ENCODE measurements at places on chromosomes 16 and 17.

DNA sequence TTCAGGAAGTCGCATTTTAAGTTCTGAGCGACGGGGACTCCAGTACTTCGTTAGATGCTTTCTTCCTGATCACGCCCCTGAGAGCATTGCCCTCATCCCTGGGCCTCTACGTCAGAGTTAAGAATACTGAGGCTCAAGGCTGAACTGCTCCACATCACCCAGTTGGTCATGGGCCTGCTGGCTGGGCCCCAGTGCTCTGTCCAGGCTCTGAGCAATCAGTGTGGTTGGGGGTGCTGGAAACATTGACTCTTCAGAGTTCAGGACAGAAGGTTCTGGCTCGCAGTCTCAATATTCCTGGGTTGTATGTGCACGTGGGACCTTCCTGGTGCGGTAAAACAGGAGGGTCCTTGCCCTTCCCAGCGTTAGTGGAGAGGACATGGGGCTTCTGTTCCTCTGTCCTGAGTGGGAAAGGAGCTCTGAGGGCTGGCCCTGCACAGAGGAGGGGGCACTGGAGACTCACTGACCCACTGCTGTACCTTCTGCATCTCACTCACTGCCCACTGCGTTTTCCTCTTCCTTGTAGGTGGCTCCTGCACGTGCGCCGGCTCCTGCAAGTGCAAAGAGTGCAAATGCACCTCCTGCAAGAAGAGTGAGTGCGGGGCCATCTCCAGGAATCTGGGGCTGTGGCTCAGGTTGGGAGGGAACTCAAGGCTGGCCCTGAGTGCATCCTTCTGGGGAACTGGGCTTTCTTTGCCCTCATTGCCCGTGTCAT is 518 bp downstream of the MT1E start:
- no peak for DNase-seq

DNA sequence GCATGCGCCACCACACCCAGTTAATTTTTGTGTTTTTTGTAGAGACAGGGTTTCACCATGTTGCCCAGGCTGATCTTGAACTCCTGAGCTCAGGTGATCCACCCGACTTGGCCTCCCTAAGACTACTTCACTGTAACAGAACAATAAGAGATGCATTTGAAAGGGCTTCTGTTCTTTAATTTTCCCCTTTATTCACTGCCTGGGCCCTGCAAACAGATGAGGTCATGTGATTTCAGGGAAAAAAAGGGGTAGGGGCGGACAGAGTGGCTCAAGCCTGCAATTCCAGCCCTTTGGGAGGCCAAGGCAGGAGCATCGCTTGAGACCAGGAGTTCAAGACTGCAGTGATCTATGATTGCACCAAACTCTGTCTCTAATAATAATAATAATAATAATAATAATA is 36.3 kb downstream of the TMEM114 start:
- DNase-seq = no peak

DNA sequence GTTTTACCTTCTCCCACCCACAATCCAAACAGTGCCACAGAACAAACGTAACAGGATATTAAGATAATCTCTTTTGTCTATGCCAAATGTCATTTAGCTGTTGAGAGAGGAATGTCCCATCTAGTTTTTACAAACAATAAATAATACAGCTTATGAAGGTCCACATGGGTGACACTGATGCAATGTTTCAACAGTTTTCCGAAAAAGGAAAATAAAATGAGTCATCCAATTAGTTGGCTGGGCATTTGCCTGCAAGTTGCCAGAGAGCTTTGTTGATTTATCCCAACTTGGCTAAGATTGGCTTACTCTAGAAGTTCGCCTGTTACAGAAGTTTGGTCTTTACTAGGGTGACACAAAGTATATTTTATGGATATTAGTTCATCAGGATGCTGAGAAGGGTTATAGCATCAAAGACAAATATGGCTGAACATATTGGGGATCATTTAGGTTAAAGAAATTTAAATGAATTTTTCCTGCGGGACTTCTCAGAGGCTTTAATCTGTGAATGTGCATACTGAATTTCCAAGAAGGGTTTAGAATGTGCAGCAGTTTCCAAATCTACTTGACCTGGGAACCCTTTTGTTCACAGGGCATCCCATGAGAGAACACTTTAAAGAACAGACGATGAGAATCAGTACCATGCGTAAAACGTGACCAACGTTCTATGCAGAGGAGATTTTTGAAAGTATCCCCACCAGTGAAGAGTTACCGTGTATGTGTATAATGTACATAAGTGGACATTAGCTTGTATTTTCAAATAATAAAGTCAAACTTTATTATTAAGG is 73.1 kb downstream of the CDH13 start:
- no peak for DNase-seq

DNA sequence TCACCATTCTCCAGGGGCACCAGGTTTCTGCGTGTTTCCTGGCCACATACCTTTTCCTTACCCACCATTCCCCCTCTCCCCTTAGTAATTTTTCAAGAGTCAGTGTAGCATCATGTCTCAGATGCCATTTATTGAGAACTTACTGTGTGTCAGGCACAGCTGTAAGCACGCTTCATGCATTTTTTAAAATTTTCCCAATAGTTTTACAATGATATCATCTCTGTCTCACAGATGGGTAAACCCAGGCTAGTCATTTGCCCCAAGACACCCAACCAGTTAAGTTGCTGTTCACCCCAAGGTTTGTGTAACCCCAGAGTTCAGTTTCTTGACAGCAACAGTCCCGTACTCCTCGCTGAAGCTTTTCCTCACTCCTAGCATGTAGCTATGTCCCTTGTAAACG is 56.4 kb upstream of the IRX3 start:
- no peak for DNase-seq

DNA sequence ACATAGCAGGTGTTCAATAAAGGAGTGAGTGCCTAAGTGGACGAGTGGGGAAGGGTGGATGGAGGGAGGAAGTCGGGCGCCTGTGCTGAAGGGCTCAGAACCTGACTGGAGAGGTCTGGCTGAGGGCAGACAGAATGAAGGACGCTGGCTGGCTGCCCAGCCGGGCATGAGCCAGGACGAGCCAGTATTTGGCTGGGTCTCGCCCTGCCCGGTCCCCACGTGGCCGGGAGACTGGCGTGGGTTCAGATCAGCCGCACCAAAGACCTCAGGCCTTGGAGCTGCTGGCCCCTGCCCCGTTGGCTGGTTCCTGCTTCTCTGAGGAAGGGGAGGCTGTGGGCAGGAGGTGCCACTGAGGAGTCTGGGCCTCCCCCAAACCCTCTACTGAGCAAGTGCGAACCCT is 79.8 kb downstream of the ENGASE start:
- DNase-seq = no peak

GRCh38 chr16:29111421-29111820 is 126.6 kb downstream of the LAT start:
- no peak for DNase-seq

DNA sequence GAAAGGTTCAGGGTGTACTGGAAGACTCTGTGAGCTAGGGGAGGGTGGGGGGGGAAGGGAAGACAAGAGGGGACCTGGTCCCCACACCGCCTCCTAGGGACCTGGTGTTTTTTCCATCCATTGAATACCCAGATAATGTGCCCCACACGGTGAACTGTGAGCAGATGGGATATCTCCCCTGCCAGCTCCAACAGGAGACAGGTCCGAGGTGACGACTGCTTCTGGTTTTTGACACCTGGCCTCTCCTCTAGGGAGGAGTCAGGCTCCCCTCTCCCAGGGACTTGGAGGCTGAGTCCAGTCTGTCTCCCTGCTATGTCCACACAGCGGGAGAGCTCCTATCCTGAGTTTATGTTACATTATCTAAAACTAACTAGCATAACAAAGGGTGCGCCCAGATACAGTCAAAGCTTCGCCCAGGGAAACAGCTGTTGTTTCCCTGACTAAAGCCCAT is 1.8 kb downstream of the MARVELD3 start:
- no peak for DNase-seq

DNA sequence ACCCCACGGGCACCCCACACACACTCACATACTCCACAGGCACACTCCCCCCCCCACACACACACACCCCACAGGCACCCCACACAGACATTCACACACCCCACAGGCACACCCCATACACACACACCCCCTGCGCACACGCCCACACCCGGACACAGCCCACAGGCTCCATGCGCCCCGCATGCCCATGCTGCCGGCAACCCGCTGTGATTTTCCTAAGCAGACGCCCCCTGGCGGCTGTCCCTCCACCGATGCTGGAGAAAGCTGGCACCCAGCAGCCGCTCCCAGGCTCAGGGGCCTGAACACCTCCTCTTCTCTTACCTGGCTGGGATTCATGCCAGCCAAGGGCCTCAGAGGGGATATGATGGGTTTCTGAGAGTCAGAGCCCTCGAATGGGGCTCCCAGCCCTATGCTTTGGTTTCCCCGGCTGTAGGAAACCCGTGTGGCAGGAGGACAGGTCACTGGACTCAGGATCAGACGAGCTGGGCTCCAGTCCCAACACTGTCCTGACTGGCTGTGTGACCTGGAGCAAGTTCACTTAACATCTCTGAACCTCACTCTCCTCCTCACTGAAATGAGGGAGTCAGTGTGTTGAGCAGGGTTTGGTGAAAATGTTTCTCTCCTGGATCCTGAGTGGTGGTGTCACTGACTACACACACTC is 19.6 kb upstream of the TNFRSF13B start:
- peak; percentile 70 for DNase-seq

DNA sequence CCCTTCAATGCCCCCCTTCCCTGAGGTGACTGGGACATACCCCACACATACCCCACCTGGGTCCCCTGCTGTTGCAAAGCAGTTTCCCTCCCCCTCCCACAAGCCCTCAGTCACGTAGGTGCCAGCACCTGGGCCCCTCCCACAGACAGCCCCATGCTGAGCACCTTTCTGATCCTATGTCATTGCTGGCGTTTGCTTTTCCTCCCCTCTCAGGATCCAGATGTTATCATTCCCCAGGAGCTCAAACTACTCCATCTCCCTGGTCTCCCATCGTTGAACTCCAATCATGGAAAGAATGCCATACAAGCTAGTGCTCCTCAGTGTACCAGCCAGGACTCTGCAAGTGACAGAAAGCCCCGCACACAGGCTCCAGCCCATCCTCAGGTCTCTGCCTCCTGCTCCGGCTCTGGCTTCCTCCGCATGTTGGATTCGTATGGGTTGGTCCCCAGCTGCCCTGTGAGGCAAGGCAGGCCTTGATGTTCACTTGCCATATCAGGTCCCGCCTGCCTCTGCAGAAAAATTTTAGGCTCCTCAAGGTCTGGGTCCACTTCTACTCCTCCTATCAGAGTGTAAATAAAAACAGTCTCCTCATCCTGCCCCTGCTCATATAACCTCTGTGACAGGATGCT is 31.4 kb upstream of the MED9 start:
- no peak for DNase-seq

DNA sequence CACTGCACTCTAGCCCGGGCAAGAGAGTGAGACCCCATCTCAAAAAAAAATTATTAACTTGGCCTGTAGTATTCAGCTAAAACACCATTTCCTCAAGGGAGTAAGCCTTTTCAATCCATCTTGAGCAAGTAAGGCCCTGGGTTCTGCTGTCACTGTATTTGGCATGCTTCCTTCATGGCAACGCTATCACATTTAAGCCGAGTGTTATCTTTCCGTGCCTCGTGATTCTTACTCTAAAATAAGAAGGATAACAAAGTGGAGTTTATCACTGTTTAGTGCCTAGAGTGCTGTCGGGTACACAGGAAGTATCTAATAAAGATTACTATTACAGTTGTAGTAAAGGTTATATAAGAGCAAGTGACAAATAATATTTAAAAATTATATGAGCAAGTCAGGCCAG is 8.8 kb downstream of the VPS53 start:
- DNase-seq = no peak

GRCh38 chr17:53680745-53681144 is 142.0 kb upstream of the KIF2B start:
- no peak for DNase-seq

- no peak for DNase-seq
These were observed 18.7 kb upstream of the JPH3 start for GRCh38 chr16:87583453-87584131.

- no peak for DNase-seq
These were observed 137.0 kb upstream of the SOX9 start for GRCh38 chr17:71983828-71984227.

- DNase-seq = no peak
These were observed 678 bp downstream of the TMEM101 start for GRCh38 chr17:44014133-44014436.

DNA sequence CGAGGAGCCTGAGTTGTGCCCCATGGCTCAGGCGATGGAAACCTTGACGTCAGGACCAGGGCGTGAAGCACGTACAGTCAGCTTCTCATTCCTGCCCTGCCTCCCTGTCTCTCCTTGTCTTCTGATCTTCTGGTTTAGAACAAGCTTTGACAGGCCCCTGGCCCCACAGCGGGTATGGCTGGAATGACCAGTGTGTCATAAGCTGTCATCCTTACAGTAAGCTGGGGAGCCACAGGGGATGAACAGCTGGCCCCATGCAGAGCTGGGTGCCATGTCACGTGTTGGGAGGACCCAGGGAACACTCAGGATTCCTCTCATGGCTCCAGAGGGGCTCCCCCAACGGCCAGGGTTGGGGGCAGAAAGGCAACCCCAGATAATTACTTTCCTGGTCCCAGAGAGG is 157.6 kb upstream of the PLCG2 start:
- DNase-seq = no peak

- no peak for DNase-seq
These were observed 86.3 kb upstream of the GOT2 start for GRCh38 chr16:58820411-58820810.

DNA sequence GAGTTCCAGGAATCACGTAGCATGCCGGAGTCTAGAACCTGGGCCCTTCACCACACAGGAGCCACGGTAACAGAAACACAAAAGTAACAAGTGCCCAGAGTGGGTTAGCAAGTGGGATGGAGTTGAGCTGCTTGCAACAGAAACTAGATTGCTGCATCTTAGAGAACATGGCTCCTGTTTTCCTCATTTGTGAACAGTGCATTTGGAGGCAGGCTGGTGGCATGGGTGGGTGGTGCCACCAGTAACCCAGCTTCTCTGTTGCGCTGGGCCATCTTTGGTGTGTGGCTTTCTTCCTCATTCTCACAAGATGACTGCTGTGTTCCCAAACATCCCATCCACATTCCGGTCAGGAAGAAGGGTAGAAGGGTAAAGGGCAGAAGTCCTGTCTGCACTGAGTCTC is 95.5 kb downstream of the KATNIP start:
- no peak for DNase-seq

DNA sequence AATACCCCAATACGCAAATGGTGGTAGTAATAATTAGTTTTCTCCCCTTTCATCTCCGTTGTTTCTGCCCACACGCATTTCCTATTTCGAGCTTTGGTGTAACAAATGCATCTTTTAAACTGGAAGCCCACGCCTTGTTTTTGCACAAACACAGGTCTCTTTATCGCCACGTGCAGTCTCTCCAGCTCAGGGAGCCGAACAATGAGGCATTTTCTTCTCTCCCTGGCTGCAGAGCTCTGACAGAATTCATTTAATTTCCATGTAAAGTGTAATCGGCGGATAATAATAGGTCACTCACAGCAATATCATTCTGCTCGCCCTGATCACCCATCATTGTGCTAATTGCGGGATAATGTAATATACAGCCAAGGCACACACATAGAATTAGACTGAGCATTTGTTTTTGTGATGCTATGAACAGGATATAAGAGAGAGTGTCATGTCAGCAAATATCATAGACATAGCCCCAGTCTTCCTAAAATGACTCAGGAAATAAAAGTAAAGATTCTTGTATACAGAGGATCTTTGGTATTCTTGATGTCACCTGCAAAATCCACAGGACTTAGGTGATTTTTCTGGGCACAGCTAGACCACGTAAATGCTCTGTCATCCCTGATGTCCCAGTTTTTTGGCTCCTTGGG is 452.6 kb upstream of the CDH11 start:
- no peak for DNase-seq

Data from CD14-positive monocyte (primary cell).